ENCODE measurements at places on chromosomes 16 and 17. TPM values are rescaled to one million over a fixed set of nuclear protein-coding genes. Genes with fewer than 3 reads are reported as not detected.

The INCA1 gene
- total RNA-seq = 0.99 TPM

The CDC42EP4 gene
- 68.1 TPM for total RNA-seq

The KRT12 gene
- not detected for total RNA-seq

The CCL4L2 gene
- total RNA-seq = not detected

The EVPLL gene
- total RNA-seq = not detected

All from sigmoid colon (tissue), 7 donors.